ENCODE measurements at places on chromosomes 7 and 10. TPM values are rescaled to one million over a fixed set of nuclear protein-coding genes. Genes with fewer than 3 reads are reported as not detected.
A peak's percentile ranks its signal among the peaks of the same experiment; 100 is the strongest.

Gene OR2A12
- not detected for total RNA-seq

Gene RAB19
- total RNA-seq = 6.8 TPM

- no peak overlapping the region for H3K4me3 ChIP-seq
- no peaks in the 10 kb centered on the region for H3K4me1 ChIP-seq
- H3K36me3 ChIP-seq = no peaks in the 10 kb centered on the region
- DNase-seq = no peak
These were observed 93.4 kb upstream of the AUTS2 start for GRCh38 chr7:69504733-69505420.

GRCh38 chr7:82164813-82165212 lies 278.8 kb downstream of the CACNA2D1 start:
- H3K4me1 ChIP-seq = no peaks in the 10 kb centered on the region
- H3K36me3 ChIP-seq = no peaks in the 10 kb centered on the region
- H3K4me3 ChIP-seq = no peak overlapping the region
- no peaks in the 10 kb centered on the region for H3K27me3 ChIP-seq
- H3K27ac ChIP-seq = no peak overlapping the region
- no peak for DNase-seq

- no peak overlapping the region for H3K4me3 ChIP-seq
- H3K27ac ChIP-seq = no peak overlapping the region
- no peak for DNase-seq
- no peaks in the 10 kb centered on the region for H3K27me3 ChIP-seq
These were observed 136.7 kb downstream of the VIPR2 start for GRCh38 chr7:159007996-159008389.

DNA sequence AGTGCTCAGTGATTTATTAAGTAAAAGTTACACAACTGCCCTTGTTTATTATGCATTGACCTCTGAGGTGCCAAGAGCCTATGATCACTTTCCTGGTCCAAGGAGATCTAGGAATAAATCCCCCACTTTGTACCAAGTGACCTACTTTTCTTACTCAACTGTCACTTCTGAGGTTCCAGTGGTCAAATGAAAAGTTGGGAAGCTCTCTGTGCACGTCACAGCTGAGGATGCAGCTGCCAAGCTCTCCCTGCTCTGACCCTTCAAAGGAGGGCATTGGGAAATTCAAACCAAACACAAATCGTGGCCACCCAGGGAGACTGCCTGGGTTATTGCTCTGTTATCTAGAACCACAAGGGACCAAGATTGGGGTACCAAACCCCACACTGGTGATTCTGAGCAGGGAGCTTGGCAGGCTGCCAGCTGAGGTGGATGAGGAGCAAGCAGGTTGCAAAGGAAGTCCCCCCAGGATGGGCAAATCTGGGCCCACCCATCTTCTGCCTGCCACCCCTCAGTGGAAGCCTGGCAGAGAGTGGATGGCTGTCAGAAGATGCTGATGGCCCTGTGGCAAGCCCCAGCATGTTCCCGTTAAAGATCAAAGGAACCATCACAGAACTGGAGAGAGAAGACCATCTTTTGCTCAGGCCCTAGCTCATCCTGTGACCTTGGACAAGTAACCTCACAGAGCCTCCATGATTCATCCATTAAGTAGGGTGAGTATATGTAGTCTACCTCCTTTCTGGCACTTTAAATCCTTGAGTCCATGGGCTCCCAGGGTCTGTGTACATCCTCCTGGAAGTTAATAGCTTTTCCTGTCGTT lies 106.8 kb downstream of the PPP1R3C start:
- peaks cover 4% of the 10 kb centered on the region for H3K27me3 ChIP-seq
- H3K36me3 ChIP-seq = no peaks in the 10 kb centered on the region
- no peak overlapping the region for H3K27ac ChIP-seq
- no peaks in the 10 kb centered on the region for H3K4me1 ChIP-seq

DNA sequence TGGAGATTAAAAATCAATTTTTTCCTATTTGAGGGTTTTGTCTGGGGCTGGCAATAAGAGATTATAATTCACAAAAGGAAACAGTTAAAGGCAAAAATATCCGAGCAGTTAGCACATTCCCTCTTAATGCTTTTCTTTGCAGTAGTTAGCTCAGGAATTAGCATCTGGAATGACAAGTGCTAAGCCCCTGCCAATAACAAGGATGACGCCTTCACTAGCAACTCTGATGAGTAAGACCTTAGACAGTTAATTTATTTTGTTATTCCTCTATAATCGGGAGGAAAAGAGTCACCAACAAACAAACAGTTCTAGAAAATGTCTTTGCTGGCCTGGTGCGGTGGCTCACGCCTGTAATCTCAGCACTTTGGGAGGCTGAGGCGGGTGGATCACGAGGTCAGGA lies 151.3 kb downstream of the TRIL start:
- no peak overlapping the region for H3K4me3 ChIP-seq
- no peak overlapping the region for H3K27ac ChIP-seq
- H3K36me3 ChIP-seq = peaks cover 2% of the 10 kb centered on the region
- H3K4me1 ChIP-seq = no peaks in the 10 kb centered on the region

Gene FZD8
- total RNA-seq = 0.21 TPM

GRCh38 chr7:35691827-35692307 lies 3.1 kb downstream of the HERPUD2 start:
- peak overlapping the region; percentile 86 for H3K27ac ChIP-seq
- H3K4me1 ChIP-seq = peaks cover 67% of the 10 kb centered on the region
- DNase-seq = peak; percentile 13
- peaks cover 25% of the 10 kb centered on the region for H3K36me3 ChIP-seq

Gene HOXA5
- total RNA-seq = not detected

DNA sequence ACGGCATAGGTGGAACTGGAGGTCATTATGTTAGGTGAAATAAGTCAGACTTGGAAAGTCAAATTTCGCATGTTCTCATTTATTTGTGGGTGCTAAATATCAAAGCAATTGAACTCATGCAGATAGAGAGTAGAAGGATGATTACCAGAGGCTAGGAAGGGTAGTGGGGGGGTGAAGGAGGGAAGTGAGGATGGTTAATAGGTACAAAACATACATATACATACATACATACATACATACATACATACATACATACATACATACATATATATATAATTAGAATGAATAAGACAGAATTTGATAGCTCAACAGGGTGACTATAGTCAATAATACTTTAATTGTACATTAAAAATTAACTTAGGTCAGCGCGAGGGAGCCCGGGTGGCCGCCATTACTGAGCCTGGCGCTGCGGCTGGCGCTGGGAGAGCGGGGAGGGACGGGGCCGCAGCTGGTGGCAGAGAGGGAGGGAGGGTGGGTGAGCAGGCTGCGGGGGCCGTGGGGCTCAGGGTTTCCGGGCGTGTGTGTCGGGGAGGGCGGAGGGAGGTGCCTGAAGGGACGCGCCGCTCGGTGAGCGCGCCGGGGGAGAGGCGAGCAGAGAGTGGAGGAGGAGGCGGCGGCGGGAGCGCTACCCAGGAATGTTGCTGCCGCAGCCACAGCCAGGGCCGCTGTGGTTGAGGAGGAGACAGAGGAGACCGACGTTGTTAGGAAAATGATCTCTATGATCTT lies 85.8 kb upstream of the EGFR start:
- DNase-seq = no peak
- no peak overlapping the region for H3K27ac ChIP-seq
- no peak overlapping the region for H3K4me3 ChIP-seq
- no peaks in the 10 kb centered on the region for H3K4me1 ChIP-seq
- peaks cover 59% of the 10 kb centered on the region for H3K27me3 ChIP-seq
- peaks cover 3% of the 10 kb centered on the region for H3K36me3 ChIP-seq

DNA sequence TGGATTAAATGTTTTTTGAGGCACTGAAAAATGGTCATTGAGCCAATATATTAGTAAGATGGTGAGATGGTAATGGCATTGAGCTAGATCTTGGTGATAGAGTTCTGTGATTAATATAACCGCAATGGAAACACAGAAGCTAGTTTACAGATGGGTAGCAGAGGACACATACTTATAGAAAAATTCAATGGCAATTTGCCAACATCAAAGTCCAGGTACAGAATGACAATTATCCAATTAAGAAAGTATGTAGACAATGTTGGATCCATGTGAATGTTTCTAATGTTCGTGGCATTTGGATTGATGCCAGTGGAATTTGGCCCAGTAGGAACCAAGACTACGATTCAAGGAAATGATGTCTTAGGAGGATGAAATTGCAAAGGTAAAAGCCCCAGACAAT lies 187.8 kb downstream of the GNAT3 start:
- H3K27ac ChIP-seq = no peak overlapping the region
- no peaks in the 10 kb centered on the region for H3K4me1 ChIP-seq
- DNase-seq = no peak
- H3K36me3 ChIP-seq = no peaks in the 10 kb centered on the region
- no peaks in the 10 kb centered on the region for H3K27me3 ChIP-seq

Gene MINDY4
- total RNA-seq = 1.6 TPM

- no peak overlapping the region for H3K27ac ChIP-seq
- no peaks in the 10 kb centered on the region for H3K36me3 ChIP-seq
- no peak for DNase-seq
- H3K27me3 ChIP-seq = no peaks in the 10 kb centered on the region
- H3K4me1 ChIP-seq = no peaks in the 10 kb centered on the region
- H3K4me3 ChIP-seq = no peak overlapping the region
These were observed 49.4 kb downstream of the ARHGAP22 start for GRCh38 chr10:48555310-48556042.

Gene CDH23
- total RNA-seq = 1.4 TPM

Gene CPVL
- total RNA-seq = not detected

Gene PON1
- total RNA-seq = not detected

Gene AGMO
- total RNA-seq = not detected

GRCh38 chr7:2732959-2733584 lies 45.1 kb downstream of the AMZ1 start:
- no peak overlapping the region for H3K4me3 ChIP-seq
- H3K27ac ChIP-seq = no peak overlapping the region
- H3K4me1 ChIP-seq = peaks cover 43% of the 10 kb centered on the region
- no peak for DNase-seq

GRCh38 chr7:23196306-23196705 lies 14.5 kb downstream of the NUP42 start:
- no peak for DNase-seq
- H3K27me3 ChIP-seq = no peaks in the 10 kb centered on the region
- H3K27ac ChIP-seq = no peak overlapping the region

- H3K36me3 ChIP-seq = no peaks in the 10 kb centered on the region
- no peaks in the 10 kb centered on the region for H3K4me1 ChIP-seq
- H3K27ac ChIP-seq = no peak overlapping the region
- DNase-seq = no peak
These were observed 484.7 kb downstream of the PTPRN2 start for GRCh38 chr7:158102897-158103296.

Gene SEMA3C
- total RNA-seq = not detected

- H3K4me3 ChIP-seq = no peak overlapping the region
- no peaks in the 10 kb centered on the region for H3K27me3 ChIP-seq
- no peaks in the 10 kb centered on the region for H3K36me3 ChIP-seq
- H3K27ac ChIP-seq = no peak overlapping the region
- no peak for DNase-seq
These were observed 135.2 kb downstream of the ADCY1 start for GRCh38 chr7:45709168-45710042.

DNA sequence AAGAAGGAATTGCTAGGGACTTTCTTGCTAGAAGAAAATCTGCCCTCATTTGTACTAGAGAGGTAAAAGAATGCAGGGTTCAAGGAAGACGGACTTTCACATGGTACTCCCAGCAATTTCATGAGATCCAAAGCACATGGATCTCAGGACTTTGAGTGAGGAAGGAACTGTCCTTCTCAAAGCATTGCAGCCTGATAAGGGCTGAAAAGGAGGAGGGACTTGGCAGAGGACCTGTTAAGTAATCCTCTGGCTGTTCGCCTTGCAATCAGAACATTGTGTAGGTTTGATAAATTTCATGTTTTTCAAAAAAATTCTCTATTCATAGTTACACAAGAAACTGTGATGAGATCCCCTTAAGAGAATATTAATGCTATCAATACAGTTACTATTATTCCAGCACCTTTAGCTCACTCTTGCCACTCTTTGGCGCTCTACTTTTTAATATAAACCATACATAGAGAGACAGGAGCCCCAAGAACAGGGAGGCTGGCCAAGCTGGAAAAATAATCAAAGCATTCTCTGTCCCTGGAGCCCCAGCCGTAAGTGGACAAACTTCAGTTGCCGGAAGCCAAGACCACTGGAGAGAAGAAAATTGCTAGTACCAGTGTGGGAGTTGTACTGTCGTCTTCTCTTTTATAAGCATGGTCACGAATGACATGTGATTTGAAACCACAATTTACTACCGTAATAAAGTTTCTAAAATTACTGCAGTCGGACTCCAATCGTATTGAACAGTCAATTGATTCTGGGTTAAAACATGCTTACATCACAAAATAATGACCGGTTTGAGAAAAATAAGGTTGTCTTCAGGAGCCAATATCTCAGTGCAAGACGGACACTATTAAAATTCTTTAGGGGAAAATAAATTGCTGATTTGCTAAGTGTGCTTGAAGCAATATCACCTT lies 424.4 kb downstream of the SDK1 start:
- H3K4me3 ChIP-seq = no peak overlapping the region
- no peaks in the 10 kb centered on the region for H3K4me1 ChIP-seq
- H3K36me3 ChIP-seq = no peaks in the 10 kb centered on the region
- H3K27me3 ChIP-seq = peaks cover under 1% of the 10 kb centered on the region
- DNase-seq = no peak

DNA sequence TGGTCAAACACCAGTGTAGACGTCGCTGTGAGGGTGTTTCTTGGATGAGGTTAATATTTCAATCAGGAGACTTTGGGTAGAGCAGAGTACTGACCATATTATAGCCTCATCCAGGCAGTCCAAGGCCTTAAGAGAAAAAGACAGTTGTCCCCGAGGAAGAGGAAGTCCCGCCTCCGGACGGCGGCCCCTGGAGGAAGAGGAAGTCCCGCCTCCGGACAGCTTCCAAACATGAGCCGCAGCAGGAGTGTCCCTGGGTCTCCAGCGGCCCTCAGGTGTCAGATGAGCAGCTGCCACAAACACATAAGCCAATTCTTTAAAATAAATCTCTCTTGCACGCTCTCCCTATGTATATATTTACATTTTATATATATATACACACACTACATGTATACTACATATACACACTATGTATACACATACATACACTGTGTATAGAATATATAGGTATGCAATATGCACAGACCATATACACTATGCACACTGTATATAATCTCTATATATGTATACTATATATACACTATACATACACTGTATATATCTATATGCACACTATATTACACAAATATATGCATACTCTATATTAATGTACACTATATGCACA lies 37.5 kb downstream of the PWWP2B start:
- H3K4me3 ChIP-seq = peak overlapping the region; percentile 52
- H3K36me3 ChIP-seq = no peaks in the 10 kb centered on the region
- peak; percentile 63 for DNase-seq
- H3K27me3 ChIP-seq = no peaks in the 10 kb centered on the region
- peak overlapping the region; percentile 19 for H3K27ac ChIP-seq

DNA sequence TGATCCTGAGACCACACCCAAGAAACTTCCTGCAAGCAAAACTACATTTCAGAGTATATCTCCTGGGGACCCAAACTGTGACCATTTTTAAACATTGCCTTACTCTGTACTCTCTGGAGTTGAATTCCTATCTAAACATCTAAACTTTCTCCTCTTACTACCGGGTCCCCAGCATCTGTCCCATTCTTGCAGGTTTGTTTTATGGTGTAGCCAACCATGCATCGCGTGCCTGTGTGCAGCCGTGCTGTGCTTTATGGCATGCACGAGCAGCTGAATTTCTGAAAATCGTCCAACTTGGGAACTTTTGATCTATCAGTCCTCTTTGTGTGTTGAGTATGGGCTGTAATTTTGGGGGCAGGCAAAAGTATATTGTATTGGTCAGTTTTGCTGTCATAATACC lies 423.8 kb upstream of the DPP6 start:
- no peak for DNase-seq
- H3K4me3 ChIP-seq = no peak overlapping the region

Gene TFEC
- 0.14 TPM for total RNA-seq
